ENCODE measurements at places on chromosomes 12 and 14.

DNA sequence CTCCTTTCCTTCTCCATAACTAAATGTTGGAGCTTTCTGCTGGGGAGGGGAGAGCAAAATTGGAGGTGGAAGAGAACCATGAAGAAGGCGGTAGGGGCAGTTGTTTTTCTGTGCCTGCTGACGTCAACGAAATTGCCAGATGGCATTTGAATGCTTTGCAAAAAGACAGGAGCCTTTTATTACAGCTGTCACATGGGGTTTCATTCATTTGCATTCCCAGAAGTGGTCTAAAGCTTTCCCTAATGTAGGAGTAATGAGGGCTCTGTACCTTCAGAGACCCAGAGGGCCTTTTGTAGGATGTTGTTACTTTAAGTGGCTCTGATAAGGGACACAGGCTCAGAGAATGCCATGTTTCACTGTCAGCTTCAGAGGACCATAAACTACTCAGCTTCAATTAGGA lies 107.1 kb upstream of the SLCO1C1 start:
- DNase-seq, result no peak

DNA sequence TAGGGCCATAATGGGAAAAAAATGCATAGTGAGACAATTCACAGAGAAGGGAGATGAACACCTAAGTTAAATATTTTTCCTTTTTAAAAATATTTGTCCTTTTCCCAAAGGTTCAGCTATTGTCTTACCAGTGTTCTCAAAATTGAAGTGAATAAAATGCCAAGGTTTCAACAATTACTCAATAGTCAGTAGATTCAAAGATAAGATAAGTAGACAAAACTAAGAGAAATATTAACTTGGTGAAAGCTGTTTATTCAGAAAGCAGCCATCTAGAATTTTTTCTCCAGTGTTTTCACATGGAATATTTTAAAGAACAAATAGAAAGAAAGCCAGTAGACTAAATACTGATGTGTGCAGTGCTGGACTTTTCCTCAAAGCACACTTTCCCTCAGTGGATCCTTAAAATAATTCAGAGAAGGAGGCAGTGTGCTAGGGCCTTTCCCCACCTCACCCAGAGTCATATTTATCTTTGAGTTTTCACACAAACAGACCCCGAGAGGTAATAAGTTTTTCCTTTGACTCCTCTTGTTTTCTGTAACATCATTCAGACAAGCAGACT lies 144.5 kb upstream of the PLEKHG7 start:
- no peak for DNase-seq

- no peak for DNase-seq
Measured at GRCh38 chr14:92287987-92288386, 35.0 kb upstream of the SLC24A4 start.

GRCh38 chr12:65387396-65387795 lies 108.9 kb downstream of the MSRB3 start:
- DNase-seq, result no peak

DNA sequence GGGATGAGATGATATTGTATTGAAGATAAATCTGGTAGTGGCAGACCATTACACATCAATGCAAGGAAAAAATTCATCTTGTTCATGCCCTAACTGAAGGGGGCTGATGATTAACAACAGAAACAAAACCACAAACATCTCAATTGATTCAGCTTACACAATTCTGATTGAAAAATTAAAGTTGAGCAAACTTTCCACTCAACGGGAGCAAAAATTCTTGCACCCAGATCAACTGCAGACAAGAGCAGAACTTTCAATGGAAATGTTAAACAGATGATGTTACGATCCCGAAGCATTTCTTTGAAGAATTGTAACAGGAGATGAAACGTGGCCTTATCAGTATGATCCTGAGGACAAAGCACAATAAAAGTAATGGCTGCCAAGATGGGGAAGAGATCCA lies 172.4 kb upstream of the SOX5 start:
- no peak for DNase-seq

GRCh38 chr12:55935738-55936151 lies 4.8 kb downstream of the DGKA start:
- DNase-seq, result no peak

GRCh38 chr12:98896938-98897337 lies 251.8 kb downstream of the APAF1 start:
- DNase-seq, result no peak

DNA sequence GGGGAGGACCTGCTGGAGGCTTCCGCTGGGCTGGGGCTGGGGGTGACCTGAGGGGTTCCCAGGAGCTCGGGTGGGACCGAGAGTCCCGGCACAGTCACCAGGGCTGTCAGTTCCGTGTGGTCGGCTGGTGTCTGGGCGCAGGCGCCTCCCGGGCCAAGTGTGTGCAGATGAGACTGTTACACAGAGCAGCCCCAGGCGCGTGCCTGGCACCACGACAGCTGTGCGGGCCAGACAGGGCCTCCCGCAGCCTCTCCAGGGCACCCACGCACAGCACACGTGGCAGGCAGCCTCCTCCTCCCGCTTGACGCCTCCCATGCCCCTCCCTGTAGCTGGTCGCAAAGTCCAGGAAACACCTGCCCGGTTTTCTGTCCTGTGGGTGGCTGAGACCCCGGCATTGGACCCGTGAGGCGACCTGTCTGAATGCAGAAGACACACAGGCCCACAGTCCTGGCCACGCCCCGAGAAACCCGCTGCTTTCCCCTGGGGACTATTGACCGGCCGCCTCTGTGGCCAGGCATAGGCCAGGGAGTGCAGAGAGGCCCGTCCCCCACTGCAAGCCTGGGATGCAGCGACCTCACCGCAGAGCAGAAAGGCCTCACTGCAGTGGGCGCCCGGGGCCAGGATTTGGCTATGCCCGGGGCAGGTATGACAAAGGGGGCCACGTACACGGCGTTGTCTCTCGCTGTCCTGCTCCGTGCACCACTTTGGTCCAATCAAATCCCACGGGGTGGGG lies 12.1 kb upstream of the GALNT9 start:
- no peak for DNase-seq

DNA sequence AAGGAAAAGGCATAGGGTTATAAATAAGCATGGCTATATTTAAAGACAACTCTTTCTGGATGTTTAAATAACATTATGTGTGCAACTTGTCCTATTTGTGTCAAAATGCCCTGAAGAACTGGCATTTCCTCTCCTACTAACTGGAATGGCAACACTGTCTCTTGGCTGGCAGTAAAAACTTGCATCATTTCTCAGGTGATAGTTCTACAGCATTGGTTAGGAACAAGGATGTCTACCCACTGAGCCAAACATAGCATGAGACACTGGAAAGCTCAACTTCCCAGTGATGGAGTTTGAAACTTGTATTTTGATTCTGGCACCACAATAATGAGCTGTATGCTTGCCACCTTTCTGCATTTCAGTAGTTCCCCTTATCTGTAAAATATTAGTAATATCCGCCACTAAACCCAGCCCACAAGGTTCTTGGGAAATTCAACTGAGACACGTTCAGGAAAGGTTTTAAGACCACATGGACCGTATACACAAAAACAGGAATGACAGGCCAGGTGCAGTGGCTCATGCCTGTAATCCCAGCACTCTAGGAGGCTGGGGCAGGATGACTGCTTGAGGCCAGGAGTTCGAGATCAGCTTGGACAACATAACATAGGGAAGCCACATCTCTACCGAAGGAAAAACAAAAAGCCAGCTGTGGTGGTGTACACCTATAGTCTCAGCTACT lies 5.1 kb downstream of the SLC38A2 start:
- DNase-seq, result no peak

- peak; percentile 53 for DNase-seq
Measured at GRCh38 chr14:49893309-49894213, 679 bp downstream of the ARF6 start.

GRCh38 chr14:70907996-70908934 lies 1.0 kb downstream of the PCNX1 start:
- peak; percentile 46 for DNase-seq

GRCh38 chr12:58204071-58204470 lies 262.7 kb downstream of the ATP23 start:
- no peak for DNase-seq

GRCh38 chr12:7723926-7724325 lies 12.7 kb downstream of the DPPA3 start:
- DNase-seq, result no peak

- no peak for DNase-seq
Measured at GRCh38 chr12:124699909-124700308, 132.5 kb upstream of the NCOR2 start.

GRCh38 chr14:35669782-35670181 lies 135.8 kb downstream of the INSM2 start:
- DNase-seq, result no peak

DNA sequence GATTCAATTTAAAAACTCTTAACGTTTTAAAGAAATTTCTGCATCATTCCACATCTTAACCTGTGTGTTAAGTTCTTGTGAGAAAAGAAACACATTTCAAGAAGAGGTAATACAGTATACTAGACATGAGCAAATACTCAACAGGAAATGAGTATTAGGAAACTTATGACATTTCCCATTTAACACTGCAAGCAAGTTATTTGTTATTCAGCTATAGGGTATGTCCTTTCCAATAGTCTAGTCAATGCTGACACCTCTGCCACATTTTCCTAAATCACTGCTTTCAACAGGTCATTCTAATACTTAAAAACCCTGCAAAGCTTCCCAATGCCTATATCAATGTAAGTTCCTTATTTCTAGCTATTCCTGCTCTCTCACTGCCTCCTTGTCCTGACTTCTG lies 93.1 kb downstream of the DDHD1 start:
- DNase-seq, result no peak

DNA sequence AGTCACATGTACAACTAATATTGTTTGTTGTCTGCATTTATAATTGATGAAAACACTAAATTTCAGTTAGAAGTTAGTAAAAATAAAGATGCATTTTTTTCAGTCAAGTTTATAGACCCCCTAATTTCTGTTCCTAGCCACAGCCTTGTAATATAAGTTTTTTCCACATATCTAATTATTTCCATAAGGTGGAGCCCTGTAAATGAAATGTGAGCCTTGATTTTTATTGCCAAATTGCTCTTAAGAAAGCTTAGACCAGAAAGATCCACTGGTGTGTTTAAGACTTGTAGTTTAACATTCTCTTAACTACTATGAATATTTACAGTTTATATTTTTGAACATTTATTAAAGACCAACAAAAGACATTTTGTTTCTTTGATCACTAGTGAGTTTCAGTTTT lies 322.1 kb upstream of the RGS6 start:
- DNase-seq, result no peak

GRCh38 chr14:105294142-105294597 lies 6.6 kb downstream of the BRF1 start:
- DNase-seq, result no peak

GRCh38 chr12:94205822-94206221 lies 57.4 kb downstream of the PLXNC1 start:
- DNase-seq, result no peak

DNA sequence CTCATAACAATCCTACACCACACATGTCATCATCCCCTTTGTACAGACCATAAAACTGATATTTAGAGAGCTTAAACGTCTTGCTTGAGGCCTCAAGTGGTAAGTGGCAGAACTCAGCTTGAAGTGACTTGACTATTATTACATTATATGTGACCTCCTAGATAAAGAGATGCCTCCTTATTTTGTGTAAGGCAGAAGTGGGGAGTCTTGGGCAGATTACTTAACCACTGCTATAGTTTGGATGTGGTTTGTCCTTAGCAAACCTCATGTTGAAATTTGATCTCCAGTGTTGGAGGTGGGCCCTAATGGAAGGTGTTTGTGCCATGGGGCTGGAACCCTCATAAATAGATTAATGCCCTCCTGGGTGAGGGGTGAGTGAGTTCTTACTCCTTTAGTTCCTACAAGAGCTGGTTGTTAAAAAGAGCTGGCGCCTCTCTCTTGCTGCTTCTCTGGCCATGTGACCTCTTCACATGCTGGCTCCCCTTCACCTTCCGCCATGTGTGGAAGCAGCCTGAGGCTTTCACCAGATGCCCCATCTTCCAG lies 37.4 kb downstream of the RCOR1 start:
- DNase-seq, result no peak

DNA sequence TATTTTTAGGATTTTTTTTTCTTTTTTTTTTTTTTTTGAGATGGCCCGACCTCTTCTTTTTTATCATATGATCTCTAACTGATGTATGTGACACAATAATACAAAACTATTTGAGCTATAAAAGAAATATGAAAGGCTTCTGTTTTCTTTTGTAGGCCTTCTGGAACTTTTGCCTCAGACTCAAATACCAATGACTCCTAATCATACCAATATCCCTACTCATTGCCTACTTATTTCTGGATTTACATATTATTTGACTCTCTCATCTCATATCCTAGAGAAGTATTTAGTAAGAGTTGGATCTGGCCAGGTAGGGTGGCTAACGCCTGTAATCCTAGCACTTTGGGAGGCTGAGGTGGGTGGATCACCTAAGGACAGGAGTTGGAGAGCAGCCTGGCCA lies 12.7 kb upstream of the WDR89 start:
- DNase-seq, result no peak

- DNase-seq, result no peak
Measured at GRCh38 chr12:127888943-127889719, 377.8 kb upstream of the TMEM132C start.

GRCh38 chr12:30679241-30679640 lies 16.4 kb downstream of the IPO8 start:
- DNase-seq, result no peak

GRCh38 chr12:81615026-81615588 lies 144.0 kb downstream of the PPFIA2 start:
- no peak for DNase-seq
